COR-L47 (cell line): ENCODE measurements at places on chromosomes 12 and 14.

GRCh38 chr14:57413849-57414248 lies 23.5 kb downstream of the NAA30 start:
- DNase-seq: no peak

DNA sequence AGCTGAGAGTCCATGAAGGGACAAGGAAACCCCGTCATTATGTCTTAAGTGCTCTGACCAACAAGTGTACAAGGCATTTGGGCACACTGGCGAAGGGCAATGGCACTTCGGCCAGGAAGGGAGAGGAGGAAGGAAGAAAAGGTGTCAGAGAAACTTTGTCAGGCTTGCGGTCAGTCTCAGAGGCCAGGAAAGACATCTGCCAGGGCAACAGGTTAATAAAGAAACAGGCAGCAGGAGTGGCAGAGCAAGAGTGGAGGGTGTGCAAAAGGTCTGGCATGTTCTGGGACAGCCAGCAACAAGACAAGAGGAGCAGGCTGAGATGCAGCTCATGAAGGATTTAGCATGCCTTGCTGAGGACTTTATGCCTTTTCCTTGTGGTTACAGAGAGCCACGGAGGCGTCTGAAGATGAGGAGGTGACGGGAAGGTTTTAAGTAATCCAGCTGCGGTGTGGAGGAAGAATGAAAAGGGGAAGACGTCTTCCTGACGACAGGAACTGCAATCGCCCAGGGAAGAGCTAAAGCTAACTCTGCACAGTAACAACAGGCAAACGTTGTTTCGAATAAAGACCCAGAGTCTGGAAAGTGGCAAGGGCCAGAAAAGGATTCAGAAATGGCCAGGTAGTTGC lies 13.1 kb downstream of the APPL2 start:
- no peak for DNase-seq

- DNase-seq: no peak
Observed at GRCh38 chr12:126390969-126391566, 1325.8 kb downstream of the AACS start.

GRCh38 chr12:131135786-131136538 lies 182.3 kb downstream of the ADGRD1 start:
- DNase-seq: no peak

DNA sequence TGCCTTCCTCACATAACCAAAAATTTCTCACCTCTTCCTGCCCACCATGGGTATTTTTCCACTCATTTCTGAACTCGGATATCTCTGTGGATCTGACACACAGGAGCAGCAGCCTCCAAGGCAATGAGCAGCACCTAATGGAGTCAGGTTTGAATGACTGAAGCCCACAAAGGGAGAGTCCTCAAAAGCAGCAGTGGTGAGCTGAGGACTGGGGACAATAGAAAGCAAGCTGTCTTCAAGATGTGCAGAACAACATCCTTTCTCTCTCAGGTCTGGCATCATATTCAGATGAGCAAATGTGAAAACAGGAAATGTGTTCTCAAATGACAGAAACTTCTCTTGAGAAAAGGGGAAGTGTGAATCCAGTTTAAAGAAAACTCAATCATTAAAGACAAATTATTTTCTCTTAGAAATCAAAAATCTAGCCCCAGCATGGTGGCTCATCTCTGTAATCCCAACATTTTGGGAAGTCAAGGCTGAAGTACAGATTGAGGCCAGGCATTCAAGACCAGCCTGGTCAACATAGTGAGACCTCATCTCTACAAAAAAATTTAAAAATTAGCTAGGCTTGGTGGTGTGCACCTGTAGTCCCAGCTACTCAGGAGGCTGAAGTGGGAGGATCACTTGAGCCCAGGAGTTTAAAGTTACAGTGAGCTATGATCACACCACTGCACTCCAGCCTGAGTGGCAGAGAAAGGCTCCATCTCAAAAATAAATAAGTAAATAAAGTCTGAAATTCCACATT lies 54.2 kb downstream of the C12orf42 start:
- no peak for DNase-seq

- no peak for DNase-seq
Observed at GRCh38 chr12:26212396-26212795, 17.0 kb downstream of the SSPN start.

DNA sequence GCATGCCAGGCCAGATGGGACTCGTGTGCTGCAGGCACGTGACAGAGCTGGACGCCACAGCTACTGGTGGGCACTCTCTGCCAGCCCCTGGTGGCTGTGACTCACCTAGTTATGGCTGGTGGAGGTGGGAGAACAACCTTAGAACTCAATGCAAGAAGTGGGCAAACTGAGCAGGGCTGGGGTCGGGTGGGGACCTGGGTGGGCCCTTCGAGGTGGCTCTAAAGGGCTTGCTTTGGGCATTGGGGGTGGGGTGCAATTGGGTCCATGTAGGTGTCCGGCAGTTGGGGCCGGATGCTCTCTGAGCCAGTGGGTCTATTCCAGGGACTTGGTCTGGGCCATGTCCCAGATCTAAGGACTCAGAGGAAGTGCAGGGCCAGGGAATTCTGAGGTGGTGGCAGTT lies 5.1 kb upstream of the SERPINA12 start:
- DNase-seq: no peak

DNA sequence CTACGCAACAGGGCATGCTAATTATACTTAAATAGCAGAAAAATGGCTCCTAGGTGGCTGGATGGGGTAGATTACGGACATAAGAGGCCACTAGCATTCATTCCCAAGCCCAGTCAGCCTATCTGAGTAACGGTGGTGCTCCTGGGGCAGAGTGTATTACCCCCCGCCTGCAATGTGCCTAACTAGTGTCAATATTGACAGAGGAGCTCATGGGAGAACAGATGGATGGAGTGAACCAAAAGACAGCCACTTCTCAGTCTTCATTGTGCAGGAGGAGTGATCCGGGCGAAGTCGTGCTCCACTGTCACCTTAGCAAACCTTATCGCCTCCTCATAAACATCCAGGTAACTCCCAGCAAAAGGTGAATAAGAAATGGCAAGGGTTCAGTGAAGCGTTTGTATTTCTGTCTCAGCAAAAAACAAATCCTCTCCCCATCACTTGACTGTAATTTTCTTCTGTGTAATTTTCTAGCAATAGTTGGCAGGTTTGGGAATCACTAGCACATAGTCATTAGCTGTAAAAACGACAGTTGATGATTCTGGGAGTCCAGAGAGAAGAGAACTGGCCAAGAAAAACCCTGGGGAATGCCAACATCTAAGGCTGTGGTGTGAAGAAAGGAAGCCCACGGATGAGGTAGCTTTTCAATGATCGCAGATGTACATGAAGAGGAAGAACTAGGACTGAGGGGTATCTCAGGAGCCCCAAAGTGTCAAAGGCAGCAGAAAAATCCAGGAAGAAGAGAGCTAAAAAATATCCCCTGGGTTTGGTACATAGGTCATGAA lies 126.6 kb upstream of the BCL2L14 start:
- DNase-seq: no peak

DNA sequence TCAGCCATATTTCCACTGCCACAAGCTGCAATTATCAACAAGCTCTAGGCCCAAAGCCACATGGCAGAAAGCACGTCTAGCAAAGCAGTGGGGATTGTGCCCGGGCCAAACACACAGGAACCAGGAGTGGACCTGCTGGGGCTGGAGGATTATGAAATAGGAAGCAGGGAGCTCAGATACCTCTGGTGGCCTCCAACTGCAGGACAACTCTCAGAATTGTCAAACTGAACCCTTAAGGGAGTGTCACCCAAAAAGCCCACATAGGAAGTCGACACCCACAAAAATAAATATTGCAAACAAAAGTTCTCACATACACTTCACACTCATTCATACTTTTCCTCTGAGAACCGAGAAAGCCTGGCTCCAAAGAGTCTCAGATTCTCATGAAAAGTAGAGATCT lies 26.1 kb downstream of the KCTD10 start:
- no peak for DNase-seq

DNA sequence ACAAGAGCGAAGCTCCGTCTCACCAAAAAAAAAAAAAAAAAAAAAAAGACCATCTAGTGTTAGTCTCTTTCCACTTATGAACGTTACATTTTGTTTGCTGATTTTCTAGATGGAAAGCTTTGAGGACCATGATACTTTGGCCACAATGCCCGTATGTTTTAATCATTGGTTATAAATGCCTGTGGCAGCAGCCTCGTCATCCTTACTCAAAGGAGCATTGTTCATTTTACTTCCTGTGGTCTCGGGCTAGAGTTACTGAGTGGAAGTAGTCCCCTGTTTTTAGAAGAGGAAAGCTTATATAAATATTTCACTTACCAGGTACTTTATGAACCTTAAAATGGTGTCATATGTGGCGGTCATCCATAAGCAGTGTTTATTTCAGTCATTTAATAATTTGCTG lies 359.9 kb downstream of the AEBP2 start:
- DNase-seq: no peak

DNA sequence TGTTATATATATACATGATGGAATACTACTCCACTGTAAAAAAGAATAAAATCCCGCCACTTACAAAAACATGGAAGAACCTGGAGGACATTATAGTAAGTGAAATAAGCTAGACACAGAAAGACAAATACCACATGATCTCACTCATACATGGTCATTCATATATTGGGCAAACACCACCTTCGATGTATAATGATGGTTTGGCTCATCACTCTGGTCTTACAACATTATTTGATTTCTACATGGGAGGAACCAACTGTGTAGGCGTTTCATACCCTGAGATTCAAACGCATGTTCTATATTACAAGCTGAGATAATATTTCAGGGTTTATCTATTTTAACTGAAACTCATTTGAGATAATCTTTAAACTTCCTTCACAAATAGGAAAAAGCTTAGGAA lies 48.3 kb downstream of the ABCD2 start:
- no peak for DNase-seq

DNA sequence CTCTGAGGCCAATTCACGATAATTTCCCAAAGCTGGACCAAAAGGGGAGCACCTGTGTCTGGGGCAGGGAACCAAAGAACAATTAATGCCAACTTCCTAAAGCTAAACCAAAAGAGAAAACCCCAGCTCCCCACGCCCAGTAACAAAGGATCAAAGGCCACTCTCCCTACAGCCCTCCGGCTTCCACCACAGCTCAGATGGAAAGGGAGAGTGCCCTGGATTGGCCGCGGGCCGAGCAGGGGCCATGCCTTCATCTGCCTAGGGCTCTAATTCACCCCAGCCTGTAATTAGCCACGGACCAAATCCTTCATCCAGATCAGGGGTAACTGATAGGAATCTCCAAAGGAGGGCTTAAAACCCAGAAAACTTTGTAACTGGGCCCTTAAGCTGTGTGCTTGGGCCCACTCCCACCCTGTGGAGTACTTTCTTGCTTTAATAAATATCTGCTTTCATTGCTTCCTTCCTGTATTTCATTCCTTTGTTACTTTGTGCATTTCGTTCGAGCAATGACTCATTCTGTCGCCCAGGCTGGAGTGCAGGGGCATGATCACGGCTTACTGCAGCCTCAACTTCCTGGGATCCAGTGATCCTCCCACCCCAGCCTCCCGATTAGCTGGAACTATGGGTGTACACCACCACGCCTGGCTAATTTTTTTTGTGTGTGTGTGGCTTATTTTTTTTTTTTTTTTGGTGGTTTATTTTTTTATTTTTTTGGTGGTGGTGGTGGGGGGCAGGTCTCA lies 65.5 kb upstream of the PPP4R3A start:
- DNase-seq: no peak

- no peak for DNase-seq
Observed at GRCh38 chr14:78088916-78089315, 81.3 kb upstream of the NRXN3 start.

DNA sequence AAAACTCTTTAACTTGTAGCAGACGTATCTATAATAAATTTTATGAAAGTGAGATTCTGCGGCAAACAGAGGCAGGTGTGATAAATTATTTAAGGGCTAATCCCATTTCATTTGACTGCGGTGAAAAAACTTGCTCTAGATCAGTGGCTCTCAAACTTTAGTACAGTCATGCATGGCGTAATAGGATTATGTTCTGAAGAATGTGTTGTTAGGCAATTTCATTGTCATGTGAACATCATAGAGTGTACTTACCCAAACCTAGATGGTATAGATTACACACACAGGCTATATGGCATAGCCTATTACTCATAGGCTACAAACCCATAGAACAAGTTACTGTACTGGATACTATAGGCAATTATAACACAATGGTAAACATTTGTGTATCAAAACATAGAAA lies 83.7 kb downstream of the HEATR5A start:
- no peak for DNase-seq

DNA sequence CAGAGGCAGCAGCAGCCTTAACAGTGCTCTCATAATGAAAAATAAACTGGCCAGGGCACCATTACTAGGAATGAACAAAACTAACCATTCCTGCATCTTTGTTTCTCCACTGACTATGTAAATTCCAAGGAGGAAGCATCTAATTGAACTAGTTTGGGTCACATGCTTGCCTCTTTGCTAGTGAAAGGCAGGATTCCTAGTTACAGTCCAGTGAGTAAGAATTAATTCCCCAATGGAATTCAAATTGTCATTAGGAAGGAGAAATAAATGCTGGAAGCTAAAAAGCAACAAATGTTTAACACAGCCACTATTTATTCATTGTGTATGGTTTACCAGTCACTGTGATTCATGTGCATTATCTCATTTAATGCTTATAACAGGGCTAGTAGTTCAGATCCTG lies 316.0 kb downstream of the CCDC91 start:
- DNase-seq: no peak

DNA sequence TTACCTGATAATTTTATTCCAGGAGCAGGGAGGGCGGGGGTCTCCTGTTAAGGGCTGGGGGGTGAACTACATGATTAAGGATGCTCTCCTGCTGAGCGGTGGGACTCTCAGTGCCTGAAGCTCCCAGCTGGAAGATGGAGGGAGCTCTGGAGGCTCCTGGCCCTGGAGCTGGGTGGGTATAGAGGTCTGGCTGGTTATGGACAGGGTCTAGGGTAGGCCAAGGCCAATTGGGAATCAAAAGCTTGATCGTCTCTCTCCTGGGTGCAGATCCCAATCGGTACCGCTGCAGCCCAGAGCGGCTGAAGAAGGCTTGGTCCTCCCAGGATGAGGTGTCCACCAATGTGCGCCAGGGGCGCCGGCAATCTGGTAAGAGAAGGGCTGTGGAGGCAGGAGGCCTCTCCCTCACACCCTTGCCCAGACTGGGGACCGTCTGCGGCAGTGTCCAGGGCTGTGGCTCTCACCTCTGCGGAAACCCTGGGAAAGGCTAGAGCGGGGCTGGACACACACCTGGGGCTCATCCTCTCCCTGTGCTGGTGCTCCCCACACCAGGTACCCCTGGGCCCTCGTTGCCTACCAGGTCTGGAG lies 28.4 kb downstream of the PLEKHG3 start:
- DNase-seq: no peak

- peak; percentile 35 for DNase-seq
Observed at GRCh38 chr12:56300644-56301464, 724 bp upstream of the CS start.

DNA sequence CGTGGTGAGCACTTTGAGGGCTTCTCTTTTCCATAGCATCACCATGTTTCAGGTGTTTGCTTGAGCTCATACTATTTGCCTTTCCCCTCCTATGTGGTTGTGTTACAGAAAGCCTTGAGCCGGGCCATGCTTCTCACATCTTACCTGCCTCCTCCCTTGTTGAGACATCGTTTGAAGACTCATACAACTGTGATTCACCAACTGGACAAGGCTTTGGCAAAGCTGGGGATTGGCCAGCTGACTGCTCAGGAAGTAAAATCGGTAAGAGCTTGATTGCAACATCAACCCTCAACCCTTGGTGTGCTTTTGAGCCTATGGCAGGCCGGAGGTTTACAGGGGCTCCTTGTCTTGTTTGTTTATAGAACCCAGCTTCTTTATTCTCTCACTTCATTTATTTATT lies 8.1 kb downstream of the LETMD1 start:
- DNase-seq: no peak
